ENCODE measurements at places on chromosomes 6 and 20. TPM values are rescaled to one million over a fixed set of nuclear protein-coding genes. Genes with fewer than 3 reads are reported as not detected.
A peak's percentile ranks its signal among the peaks of the same experiment; 100 is the strongest.

- peaks cover 5% of the 10 kb centered on the region for H3K36me3 ChIP-seq
- no peak for DNase-seq
- H3K27ac ChIP-seq, result no peak overlapping the region
- peaks cover 38% of the 10 kb centered on the region for H3K4me1 ChIP-seq
- no peak overlapping the region for H3K4me3 ChIP-seq
Observed at GRCh38 chr6:37309046-37309445, 44.7 kb upstream of the RNF8 start.

DNA sequence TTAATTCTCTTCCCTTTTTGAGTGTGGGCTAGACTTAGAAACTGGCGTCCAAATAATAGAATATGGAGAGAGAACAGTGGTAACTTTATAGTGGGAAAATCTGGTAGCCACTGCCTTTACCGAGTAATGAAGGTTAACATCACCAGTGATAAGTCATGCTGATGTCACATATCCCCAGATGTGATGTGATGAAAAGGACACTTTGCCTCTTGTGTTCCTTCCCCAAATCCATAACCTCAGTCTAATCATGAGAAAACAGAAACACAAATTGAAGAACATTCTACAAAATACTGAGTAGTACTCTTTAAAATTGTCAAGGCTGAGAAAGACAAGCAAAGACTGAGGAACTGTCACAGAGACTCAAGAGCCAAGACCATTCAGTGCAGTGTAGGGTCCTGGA, 17.8 kb downstream of the ANKS1A start:
- H3K36me3 ChIP-seq, result no peaks in the 10 kb centered on the region
- no peak for DNase-seq
- H3K4me1 ChIP-seq, result no peaks in the 10 kb centered on the region
- H3K4me3 ChIP-seq, result no peak overlapping the region
- H3K27ac ChIP-seq, result no peak overlapping the region
- H3K27me3 ChIP-seq, result no peaks in the 10 kb centered on the region

DNA sequence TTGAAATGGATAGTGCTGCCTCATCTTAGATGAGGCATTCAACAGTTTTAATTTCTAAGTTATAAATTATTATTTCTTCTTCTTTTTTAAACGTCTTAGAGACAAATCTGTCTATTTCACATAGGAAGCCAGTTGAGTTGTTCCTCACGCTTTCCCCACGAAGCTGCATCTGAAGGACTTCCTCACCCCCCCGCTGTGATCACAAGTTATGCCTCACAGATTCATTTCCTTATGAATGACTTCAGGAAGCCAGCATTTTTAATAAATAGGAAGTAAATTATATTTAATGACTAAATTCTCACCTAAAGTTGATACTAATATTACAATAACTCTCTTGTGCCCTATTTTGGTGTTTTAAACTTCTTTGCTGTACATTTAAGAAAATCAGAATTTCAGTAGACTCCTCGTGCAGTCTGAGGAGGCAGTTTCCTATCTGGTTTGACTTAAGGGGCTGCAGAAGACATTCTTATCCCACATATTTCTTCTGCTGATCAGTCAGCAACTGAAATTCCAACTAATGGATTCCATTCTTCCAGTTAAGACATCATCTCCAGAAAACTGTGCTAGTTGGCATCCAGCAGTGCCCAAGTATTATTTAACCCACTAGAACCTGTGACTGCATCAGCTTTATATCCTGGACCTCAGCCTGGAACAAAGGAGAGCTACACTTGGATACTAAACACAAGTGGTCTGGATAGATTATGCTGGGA, 182.7 kb upstream of the CCN2 start:
- H3K36me3 ChIP-seq, result no peaks in the 10 kb centered on the region
- H3K4me3 ChIP-seq, result no peak overlapping the region
- no peak for DNase-seq
- peak overlapping the region; percentile 1 for H3K27ac ChIP-seq
- no peaks in the 10 kb centered on the region for H3K27me3 ChIP-seq

DNA sequence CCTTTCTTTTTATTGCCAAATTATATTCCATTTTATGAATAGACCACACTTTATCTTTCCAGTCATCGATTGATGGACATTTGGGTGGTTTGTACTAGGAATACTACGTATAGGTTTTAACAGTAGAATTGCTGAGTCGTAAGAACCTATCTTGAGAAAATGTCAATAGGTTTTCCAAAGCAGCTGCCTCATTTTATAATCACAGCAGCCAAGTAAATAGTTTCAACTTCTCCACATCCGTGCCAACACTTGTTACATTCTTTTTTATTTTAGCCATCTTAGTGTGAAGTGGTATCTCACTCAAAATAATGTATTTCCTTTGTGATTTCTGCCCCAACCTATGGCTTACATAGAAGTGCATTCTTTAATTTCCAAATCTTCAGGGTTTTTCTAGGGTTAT, 479.2 kb downstream of the CDH26 start:
- no peaks in the 10 kb centered on the region for H3K27me3 ChIP-seq
- no peaks in the 10 kb centered on the region for H3K36me3 ChIP-seq
- H3K4me3 ChIP-seq, result no peak overlapping the region
- no peak for DNase-seq

The DYNLT2 gene
- 0.94 TPM for total RNA-seq

- H3K36me3 ChIP-seq, result no peaks in the 10 kb centered on the region
- no peaks in the 10 kb centered on the region for H3K4me1 ChIP-seq
- H3K4me3 ChIP-seq, result no peak overlapping the region
Observed at GRCh38 chr6:20135677-20136268, 76.5 kb downstream of the MBOAT1 start.

The KHDRBS2 gene
- total RNA-seq, result not detected
